Peyer's patch (tissue), 4 donors: ENCODE measurements at places on chromosomes 16 and 17. TPM values are rescaled to one million over a fixed set of nuclear protein-coding genes. Genes with fewer than 3 reads are reported as not detected.

DNA sequence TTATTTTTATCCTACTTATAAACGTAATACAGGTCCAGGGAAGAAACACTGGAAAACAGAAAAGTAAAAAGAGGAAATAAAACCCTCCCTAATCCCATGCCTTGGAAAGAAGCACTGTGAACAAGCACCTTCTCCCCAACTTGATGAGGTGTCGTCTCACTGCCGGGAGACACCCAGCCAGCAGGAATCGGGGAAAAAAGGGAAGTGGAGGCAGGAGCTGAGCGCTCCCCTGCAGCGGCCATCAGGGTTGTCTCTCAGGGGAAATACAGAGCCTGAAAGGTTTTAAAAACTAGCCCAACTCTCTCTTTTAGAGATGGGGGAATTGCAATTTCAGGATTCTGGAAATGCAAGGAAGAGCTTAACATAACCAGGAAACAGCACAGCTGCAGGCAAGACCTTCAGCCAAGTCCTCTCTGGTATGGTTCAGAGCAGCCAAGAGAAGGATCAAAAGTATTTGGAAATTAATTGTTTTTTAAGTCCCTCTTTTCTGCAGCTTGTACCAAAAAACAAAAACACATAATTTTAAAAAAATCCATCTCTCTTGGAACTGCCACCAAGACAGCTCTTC is 96.3 kb upstream of the RCVRN start:
- no peaks in the 10 kb centered on the region for H3K36me3 ChIP-seq
- H3K4me3 ChIP-seq = no peak overlapping the region
- DNase-seq = no peak
- no peaks in the 10 kb centered on the region for H3K4me1 ChIP-seq

DNA sequence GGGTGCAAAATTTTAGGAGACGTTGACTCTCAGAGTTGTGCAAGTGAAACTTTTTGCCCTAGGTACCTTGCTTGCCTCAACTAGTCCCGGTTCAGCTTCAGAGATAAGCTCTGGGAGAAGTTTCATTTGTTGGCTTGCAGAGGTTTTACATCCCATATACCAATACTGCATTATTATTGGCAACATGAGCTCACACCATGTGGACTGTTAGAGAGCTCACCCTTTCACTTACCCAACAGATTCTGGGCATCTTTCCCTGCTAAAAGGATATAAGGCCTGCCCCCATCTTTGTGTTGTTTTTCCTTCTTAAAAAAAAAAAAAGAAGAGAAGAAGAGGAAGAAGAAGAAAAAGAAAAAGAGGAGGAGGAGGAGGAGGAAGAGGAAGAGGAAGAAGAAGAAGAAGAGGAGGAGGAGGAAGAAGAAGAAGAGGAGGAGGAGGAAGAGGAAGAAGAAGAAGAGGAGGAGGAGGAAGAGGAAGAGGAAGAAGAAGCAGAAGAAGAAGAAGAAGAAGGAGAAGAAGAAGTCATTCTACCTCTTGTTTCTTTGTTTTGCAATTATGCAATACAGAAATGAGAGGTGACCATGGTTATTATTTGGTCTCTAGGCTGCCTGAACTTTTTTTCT is 292.6 kb upstream of the IRX3 start:
- no peak overlapping the region for H3K27ac ChIP-seq
- no peaks in the 10 kb centered on the region for H3K4me1 ChIP-seq
- H3K36me3 ChIP-seq = no peaks in the 10 kb centered on the region
- no peak overlapping the region for H3K4me3 ChIP-seq
- no peak for DNase-seq

GRCh38 chr17:49946964-49947584 is 21.9 kb upstream of the DLX4 start:
- H3K36me3 ChIP-seq = no peaks in the 10 kb centered on the region
- no peak overlapping the region for H3K27ac ChIP-seq
- H3K4me1 ChIP-seq = no peaks in the 10 kb centered on the region
- DNase-seq = no peak
- no peak overlapping the region for H3K4me3 ChIP-seq

GRCh38 chr17:36846410-36847292 is 90.6 kb upstream of the LHX1 start:
- no peak overlapping the region for H3K27ac ChIP-seq
- no peak for DNase-seq
- H3K27me3 ChIP-seq = no peaks in the 10 kb centered on the region
- no peaks in the 10 kb centered on the region for H3K4me1 ChIP-seq
- H3K36me3 ChIP-seq = no peaks in the 10 kb centered on the region
- H3K4me3 ChIP-seq = no peak overlapping the region

- no peak overlapping the region for H3K4me3 ChIP-seq
- H3K4me1 ChIP-seq = no peaks in the 10 kb centered on the region
- no peak overlapping the region for H3K27ac ChIP-seq
- DNase-seq = no peak
- no peaks in the 10 kb centered on the region for H3K27me3 ChIP-seq
Observed at GRCh38 chr17:27952366-27952765, 59.2 kb upstream of the LYRM9 start.

GRCh38 chr17:27349540-27350021 is 55.7 kb downstream of the WSB1 start:
- no peak for DNase-seq
- H3K4me3 ChIP-seq = peak overlapping the region; percentile 36

DNA sequence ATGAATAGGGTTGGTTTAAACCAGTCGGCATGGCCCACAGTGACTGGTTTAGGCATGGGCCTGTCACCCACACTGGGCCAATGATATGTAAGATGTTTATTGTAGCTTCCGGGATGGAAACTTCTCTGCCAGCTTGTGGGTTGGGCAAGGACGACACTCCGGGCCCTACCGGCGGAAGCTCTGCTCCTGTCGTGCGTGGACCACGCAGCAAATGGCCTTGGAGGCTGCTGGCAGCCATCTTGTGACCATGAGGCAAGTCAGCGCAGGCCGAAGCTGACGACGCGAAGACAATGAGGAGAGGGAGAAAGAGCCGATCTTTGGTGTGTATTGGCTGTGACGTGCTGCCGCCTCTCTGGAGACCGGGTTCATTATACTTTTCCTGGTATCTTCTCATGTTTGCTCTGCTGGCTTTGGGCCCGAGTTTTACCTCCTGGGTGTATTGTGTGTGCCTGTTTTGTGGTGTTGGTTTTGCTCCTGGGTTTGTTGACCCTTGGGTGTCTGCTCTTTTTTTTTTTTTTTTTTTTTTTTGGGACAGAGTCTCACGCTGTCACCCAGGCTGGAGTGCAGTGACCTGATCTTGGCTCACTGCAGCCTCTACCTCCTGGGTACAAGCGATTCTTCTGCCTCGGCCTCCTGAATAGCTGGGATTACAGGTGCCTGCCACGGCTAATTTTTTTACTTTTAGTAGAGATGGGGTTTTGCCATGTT is 15.4 kb downstream of the SLC25A10 start:
- DNase-seq = peak; percentile 73
- no peaks in the 10 kb centered on the region for H3K36me3 ChIP-seq
- H3K27me3 ChIP-seq = no peaks in the 10 kb centered on the region
- peaks cover 18% of the 10 kb centered on the region for H3K4me1 ChIP-seq
- H3K27ac ChIP-seq = no peak overlapping the region

DNA sequence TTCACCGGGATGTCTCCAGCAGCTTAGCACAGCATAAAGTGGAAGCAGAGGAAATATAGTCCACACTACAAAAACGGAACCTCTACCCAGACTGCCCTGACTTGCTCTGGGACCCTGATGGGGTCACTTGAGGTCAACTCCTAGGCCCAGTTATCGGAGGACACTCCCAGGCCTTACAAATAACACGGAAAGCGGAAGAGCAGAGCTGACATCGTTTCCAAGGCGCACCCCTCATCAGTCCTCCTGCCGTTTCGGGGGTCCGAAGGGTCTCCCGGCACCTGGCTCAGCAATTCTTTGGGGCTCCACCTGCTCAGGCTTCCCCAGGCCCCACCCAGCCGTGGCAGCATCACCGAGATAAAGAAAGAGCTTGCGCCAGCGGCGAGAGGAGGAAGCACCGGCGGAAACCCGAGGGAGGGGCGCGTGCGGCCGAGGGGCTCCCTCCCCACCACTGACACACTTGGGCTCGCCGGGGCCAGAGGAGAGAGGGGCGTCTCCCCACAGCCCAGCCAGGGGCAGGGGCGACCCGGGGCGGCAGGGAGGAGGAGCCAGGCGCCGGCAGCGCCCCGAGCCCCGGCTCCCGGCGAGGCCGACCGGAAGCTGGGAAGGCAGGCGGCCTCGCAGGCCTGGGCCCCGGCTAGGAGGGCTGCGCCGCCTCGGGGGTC is 727 bp downstream of the CORO7 start:
- H3K27ac ChIP-seq = peak overlapping the region; percentile 98
- H3K4me3 ChIP-seq = peak overlapping the region; percentile 93
- peaks cover 6% of the 10 kb centered on the region for H3K4me1 ChIP-seq
- no peaks in the 10 kb centered on the region for H3K36me3 ChIP-seq

- H3K36me3 ChIP-seq = no peaks in the 10 kb centered on the region
- no peak for DNase-seq
- no peak overlapping the region for H3K4me3 ChIP-seq
- H3K27ac ChIP-seq = no peak overlapping the region
- no peaks in the 10 kb centered on the region for H3K4me1 ChIP-seq
Observed at GRCh38 chr16:22394121-22394520, 19.7 kb upstream of the CDR2 start.

DNA sequence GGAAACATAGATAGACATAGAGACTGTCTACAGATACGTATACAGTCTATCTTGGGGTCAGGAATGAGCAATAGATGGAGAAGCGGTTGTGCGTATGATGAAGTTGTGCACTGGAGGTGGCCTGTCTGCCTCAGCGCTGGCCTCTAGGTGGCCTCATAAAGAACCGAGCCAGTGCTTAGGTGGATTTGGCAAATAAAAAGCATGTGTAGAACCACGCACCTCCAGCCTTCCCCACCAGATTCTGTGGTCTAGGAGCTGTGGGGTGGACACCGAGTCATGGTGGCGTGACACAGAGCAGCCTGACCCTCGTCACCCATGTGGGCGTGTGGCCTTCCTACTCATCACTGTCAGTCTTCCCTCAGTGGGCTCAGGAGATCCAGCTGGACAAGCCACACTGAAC is 34.0 kb downstream of the PGS1 start:
- no peaks in the 10 kb centered on the region for H3K27me3 ChIP-seq
- H3K36me3 ChIP-seq = no peaks in the 10 kb centered on the region
- H3K27ac ChIP-seq = no peak overlapping the region
- DNase-seq = no peak
- peaks cover 11% of the 10 kb centered on the region for H3K4me1 ChIP-seq

DNA sequence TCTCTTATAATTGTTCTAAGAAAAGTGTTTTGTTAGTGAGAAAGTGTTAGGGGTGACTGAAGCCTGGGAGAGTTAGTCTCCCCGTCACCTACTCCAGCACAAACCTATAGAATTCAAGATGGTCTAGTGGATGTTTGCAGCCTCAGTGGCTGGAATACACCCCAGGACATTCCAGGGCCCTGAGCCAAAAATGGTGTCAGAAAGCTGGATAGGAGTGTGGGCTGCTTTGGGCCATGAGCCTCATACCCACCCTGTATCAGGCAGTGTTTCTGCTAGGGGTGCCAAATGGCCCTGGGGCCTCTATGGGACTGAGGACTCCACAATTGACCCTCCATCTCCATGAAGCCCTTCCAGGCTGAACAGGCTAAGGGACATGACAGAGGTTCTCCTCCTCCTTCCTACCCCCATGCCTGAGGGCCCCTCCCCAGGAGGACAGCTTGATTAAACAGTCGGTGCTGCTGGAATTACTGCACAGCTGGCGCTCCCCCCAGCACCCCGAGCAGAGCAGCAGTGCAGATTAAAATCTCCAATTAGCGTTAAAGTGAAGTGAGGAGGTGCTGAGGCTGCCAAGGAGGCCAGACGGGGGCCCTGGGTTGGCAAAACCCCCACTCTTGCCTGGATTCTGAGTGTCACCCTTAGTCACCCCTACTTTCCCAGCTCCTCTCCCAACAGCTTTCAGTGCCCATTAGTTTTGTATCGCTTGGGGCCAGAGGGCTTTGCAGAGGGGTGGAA is 59.1 kb downstream of the NEUROD2 start:
- no peak for DNase-seq
- H3K4me1 ChIP-seq = no peaks in the 10 kb centered on the region
- H3K27me3 ChIP-seq = no peaks in the 10 kb centered on the region
- H3K36me3 ChIP-seq = peaks cover 61% of the 10 kb centered on the region
- no peak overlapping the region for H3K27ac ChIP-seq

DNA sequence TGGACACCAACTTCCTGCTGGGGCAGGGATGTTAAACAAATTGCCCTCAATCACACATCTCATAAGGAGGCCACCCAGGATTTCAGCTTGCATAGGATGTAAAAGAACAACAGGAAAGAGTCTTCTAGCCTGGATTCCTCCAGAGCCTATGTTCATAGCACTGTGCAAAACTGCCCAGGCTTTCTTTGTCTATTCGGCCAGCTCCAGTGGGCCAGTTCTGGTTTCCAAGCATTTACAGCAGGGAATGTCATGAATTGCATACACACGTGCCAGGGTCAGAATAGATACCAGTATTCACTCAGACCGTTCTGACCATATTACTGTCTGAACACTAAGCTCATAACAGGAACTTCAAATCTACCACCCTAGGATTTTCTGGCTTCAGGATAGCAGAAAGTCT is 273.2 kb downstream of the CDH8 start:
- no peaks in the 10 kb centered on the region for H3K27me3 ChIP-seq
- no peak overlapping the region for H3K27ac ChIP-seq
- H3K36me3 ChIP-seq = no peaks in the 10 kb centered on the region
- no peak for DNase-seq

- no peaks in the 10 kb centered on the region for H3K27me3 ChIP-seq
- DNase-seq = no peak
- no peak overlapping the region for H3K27ac ChIP-seq
- no peaks in the 10 kb centered on the region for H3K36me3 ChIP-seq
Observed at GRCh38 chr17:36730857-36731490, 129.6 kb downstream of the MRM1 start.

DNA sequence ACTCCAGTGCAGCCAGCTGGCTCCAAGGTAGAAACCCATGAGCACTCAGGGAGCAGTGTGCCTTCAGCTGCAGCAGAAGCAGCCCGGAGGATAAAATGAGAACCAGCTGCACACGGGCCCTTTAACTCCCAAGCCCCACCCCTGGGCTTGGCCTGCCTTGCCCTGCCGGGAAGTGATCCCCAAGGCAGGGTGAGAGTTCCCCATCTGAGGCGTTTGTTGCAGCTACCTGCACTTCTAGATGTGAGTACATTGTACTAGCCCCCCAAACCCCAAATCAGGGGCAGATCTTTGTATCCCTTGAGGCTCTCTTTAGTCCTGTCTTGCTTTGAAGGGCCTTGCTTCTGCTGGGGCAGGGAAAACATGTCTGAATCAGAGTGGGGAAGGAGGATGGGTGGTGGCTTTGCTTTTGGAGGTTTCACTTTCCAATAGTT is at the start of gene MVP:
Gene MVP, plus strand, starts transcription at position 192 of the 431 bp plus-strand sequence. CDS start 10,088 bp downstream, outside the sequence.
- peak; percentile 91 for DNase-seq
- peak within 1 kb of the TSS; percentile 89 for H3K27ac ChIP-seq
- H3K36me3 ChIP-seq = no peaks in the 10 kb centered on the region
- no peaks in the 10 kb centered on the region for H3K27me3 ChIP-seq
- peaks cover 38% of the 10 kb centered on the region for H3K4me1 ChIP-seq

DNA sequence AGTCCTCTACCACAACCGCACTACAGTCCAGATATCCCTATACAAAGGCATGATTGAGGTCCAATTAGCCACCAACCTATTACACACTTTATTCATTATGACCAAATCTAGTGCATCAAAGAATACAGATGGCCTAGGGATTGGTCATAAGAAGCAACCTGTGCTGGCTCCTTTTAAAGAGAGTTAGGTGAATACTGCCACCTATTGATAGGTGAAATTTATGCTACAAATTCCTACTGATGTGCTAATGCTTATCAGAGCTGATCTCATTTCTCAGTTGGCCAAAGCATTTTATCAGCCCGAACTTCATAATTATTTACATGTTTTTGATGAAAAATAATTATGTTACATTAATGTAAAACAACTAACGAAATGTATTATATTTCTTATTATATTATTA is 166.3 kb downstream of the ANKFN1 start:
- H3K27ac ChIP-seq = no peak overlapping the region
- H3K36me3 ChIP-seq = no peaks in the 10 kb centered on the region
- no peak for DNase-seq
- no peak overlapping the region for H3K4me3 ChIP-seq
- no peaks in the 10 kb centered on the region for H3K4me1 ChIP-seq

The TNFSF13 gene
- 54.4 TPM for total RNA-seq

The MYH8 gene
- not detected for total RNA-seq

The MYADML2 gene
- total RNA-seq = not detected

The ACSM5 gene
- 0.88 TPM for total RNA-seq
